ENCODE measurements at places on chromosomes 7 and 10.

GRCh38 chr7:108660465-108660864 lies 90.8 kb downstream of the DNAJB9 start:
- DNase-seq = no peak

GRCh38 chr10:132167976-132168375 lies 18.8 kb upstream of the DPYSL4 start:
- no peak for DNase-seq

DNA sequence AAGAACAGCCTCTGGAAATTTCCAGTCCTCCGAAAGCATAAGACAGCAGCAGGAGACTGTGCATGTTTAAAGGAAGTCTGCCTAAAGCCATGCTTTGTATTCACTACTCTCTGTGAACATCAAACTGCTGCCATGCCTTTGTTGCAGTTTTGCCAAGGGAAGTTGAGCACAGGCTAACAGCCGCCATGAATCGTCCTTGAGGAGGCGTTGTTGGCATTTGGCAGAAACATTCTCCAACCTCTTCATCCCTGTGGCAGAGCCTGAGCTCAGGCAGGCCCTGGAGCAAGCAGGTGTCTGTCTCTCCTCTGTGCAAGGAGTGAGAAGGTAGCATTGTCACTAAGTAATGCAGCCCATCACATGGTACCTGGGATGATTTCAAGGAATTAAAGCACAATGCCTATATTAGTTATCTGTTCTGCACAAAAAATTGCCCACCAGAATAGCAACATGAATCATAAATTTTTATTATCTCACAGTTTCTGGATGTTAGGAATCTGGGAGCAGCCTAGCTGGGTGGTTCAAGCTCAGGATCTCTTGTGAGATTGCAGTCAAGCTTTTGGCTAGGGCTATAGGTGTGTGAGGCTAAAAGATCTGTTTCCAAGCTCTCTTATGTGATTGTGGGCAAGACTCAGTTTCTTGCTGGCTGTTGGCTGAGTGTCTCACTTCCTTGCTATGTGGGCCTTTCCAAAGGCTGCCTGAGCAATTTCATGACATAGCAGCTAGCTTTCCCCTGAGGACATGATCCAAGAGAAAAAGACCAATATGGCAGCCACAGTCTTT lies 46.5 kb upstream of the KIAA1217 start:
- no peak for DNase-seq

DNA sequence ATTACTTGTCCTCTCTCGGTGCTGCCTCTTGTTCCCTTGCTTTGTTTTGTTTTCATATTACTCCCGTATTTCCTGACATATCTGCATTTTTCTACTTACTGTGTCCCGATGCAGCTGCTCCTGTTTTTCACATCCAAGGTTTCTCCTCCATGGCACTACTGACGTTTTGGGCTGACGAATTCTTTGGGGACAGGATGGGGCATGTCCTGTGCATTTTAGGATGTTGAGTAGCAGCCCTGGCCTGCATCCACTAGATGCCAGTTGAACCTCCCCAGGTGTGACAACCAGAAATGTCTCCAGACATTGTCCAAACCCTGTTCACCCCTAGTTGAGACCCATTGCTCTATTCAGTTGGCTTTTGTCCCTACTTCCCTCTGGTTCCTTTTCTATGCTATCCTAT lies 12.4 kb downstream of the ZNF789 start:
- no peak for DNase-seq

GRCh38 chr7:148337246-148337965 lies 253.2 kb upstream of the C7orf33 start:
- DNase-seq = no peak

GRCh38 chr10:45160271-45160670 lies 155.1 kb downstream of the OR13A1 start:
- DNase-seq = no peak

DNA sequence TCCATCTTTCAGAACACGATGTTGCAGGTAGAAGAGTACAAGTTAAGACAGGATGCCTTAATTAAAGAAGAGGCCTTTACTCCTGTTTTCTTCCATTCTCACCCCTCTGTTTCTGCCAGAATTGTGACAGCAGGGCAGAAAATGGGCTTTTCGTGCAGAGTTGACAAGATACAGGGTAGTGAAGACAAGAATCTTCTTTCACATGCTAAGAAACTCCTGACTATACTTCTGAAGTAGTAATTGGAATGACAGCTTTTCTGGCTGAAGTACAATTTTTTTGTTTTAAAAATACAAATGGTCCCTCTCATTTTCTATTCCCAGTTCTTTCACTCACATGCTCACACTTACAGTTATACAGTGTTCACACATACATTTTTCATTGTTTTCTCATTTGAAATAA lies 22.1 kb downstream of the HDAC9 start:
- DNase-seq = no peak

- no peak for DNase-seq
These were observed 123.3 kb upstream of the CDK1 start for GRCh38 chr10:60654813-60655464.

DNA sequence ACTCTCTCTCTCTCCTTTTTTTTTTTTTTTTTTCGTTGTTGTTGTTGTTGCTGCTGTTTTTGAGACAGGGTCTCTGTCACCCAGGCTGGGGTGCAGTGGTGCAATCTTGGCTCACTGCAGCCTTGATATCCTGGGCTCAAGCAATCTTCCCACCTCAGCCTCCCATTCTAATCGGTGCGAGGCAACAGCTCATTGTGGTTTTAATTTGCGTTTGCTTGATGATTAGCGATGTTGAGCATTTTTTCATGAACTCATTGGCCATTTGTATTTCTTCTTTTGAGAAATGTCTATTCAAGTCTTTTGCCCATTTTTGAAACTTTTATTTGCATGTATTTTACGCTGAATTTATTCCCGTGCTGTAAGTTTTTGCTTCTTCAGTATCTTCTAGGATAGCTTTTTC lies 13.3 kb upstream of the ZC3HAV1L start:
- DNase-seq = no peak

DNA sequence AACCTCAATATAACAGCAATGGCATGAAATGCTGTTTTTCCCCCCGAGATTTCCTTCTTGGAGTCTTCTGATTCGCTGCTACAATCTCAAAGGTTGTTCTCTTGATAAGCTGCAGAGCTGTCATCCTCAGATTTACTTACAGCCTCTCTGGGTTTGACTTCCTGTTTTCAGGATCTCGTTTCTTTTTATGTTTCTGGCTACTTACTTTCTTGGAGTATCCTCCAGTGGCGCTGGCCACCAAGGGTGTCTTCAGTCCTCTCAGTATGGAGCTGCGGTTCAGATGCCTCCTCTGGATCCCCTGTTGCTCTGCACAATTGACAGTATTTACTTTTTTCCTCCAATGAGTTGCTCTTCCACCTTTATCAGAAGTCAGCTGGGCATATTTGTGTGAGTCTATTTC lies 152.0 kb upstream of the TMEM72 start:
- DNase-seq = no peak

- DNase-seq = no peak
These were observed 217.6 kb downstream of the TCERG1L start for GRCh38 chr10:131093795-131094366.

GRCh38 chr10:63388421-63389031 lies 77.3 kb downstream of the JMJD1C start:
- DNase-seq = no peak

GRCh38 chr10:97689559-97690020 lies 2.5 kb upstream of the AVPI1 start:
- DNase-seq = no peak

DNA sequence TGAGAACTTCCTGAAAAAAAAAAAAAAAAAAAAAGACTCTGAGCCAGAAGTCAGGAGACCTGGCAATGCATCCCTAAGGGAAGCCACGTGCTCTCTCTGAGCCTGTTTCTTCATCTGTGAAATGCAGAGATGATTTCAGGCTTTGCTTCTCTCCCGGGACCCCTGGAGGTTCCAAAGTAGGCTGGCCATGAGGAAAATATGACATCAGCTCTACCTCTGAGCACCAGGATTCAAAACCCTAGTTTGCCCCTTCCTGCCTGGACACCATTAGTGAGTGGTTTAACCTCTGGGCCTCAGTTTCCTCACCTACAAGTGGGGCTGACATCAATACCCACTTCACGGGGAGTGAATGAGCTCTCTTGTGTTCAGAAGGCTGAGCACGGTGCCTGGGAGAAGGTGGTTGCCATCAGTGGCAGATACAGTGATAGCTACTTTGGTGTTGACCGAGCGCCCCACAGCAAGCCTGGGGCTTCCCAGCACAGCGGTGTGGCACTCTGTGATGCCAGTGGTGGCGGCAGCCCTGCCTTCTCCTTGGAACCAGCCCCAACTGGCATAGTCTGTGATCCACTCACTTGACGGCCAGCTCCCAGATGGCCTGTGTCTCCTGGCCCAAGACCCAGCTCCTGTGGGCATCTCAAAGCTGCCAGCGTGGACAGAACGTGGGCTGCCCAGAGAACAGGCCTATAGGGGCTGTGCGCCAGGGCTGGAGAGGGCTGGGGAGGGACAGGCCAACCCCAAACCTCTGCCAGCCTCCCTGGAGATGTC lies 153.1 kb upstream of the UNC5B start:
- DNase-seq = no peak

- peak; percentile 66 for DNase-seq
These were observed 98.9 kb downstream of the NEURL1 start for GRCh38 chr10:103592186-103593021.

GRCh38 chr7:27146491-27147198 lies 929 bp downstream of the HOXA6 start:
- DNase-seq = no peak

GRCh38 chr7:158682456-158682855 lies 22.1 kb downstream of the NCAPG2 start:
- no peak for DNase-seq

- DNase-seq = no peak
These were observed 115.3 kb downstream of the ST7 start for GRCh38 chr7:117068511-117069145.

- no peak for DNase-seq
These were observed 45.3 kb upstream of the ZNF800 start for GRCh38 chr7:127437837-127438236.

DNA sequence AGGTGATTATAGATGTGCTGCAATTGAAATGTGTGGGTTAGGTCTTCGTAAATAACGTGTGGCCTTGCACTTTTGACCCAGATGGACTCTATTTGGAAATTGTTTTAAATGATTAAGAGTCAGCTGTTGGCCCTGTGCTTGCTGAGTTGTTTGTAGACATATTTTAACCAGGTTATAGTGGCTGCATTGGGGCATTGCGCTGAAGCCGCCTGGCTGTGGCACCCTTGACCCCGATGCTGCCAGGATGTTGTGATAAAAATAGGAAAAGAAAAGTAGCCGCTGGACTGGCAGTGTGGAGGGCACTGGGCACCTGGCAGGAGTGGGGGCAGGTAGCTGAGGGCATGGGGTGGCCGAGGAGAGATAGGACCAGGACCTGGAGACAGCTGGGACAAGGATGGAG lies 13.4 kb downstream of the LRRC27 start:
- DNase-seq = no peak

GRCh38 chr10:70912556-70912955 lies 24.2 kb upstream of the PCBD1 start:
- no peak for DNase-seq

DNA sequence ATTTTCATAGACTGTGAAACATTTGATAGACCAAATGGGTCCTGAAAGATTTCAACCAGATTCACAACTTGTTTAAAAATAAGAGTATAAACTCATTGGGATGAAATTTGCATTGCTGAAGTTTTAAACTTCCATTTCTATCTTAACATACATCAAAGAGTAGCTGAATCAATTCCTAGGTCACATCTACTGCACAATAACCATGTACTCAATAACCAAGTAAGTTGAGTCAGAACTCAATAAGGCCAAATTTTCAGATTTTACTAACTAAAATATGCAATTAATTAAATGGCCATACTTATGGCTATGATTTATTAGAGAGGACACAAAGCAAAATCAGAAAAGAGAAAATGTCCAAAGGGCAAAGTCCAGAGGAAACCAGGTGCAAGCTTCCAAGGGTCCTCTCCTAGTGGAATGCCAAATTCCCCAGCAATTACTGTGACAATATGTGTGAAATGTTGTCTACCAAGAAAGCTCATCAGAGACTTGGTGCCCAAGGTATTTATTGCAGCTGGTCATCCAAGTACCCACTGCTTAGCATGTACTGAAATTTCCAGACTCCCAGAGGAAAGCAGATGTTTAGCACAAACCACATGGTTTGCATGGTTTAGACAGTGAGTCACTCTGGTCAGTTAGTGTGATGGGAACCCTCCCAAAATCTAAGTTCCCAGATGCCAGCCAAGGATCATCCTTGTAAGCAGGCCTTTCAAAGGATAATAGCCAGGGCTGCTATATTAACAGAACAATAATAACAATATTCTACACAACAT lies 238.9 kb downstream of the IPMK start:
- DNase-seq = no peak

GRCh38 chr10:111598433-111599059 lies 521.7 kb downstream of the ADRA2A start:
- peak; percentile 26 for DNase-seq

DNA sequence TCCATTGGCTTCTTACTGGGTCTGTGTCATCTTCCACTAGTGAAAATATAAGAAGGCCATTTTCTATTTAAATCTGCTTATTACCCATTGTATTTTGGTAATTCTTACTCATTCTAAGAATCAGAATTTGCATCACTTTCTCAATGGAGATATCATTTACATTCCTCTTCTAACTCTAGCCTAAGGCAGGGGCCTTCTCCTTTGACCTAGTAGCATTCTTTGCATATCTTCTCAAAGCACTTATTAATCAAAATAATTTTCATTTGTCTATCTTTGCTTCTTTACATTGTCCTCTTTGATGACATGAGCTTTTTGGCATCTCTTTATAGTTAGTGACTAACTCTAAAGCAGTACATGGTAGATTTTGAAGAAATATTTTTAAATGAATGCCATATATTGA lies 400.9 kb upstream of the SEMA3D start:
- no peak for DNase-seq

All from activated T-cell treated with anti-CD3 and anti-CD28 coated beads, Interleukin-2, amount 50 U/mL, for 48 hours (primary cell).